ENCODE measurements at places on chromosomes 1 and 21. TPM values are rescaled to one million over a fixed set of nuclear protein-coding genes. Genes with fewer than 3 reads are reported as not detected.

The CD1E gene
- not detected for total RNA-seq

The TMPRSS3 gene
- total RNA-seq, result not detected

The INAVA gene
- total RNA-seq, result 0.18 TPM

The SSX2IP gene
- total RNA-seq, result 9.5 TPM

The THEM4 gene
- 9.8 TPM for total RNA-seq

The KCND3 gene
- total RNA-seq, result 0.14 TPM

The TFF2 gene
- total RNA-seq, result not detected

The LCE1B gene
- not detected for total RNA-seq

The GORAB gene
- total RNA-seq, result 21.9 TPM

The GJB4 gene
- total RNA-seq, result not detected

The FGR gene
- not detected for total RNA-seq

The NUF2 gene
- 0.89 TPM for total RNA-seq

The FAM167B gene
- total RNA-seq, result not detected

The GUCA2B gene
- not detected for total RNA-seq

The CD84 gene
- not detected for total RNA-seq

The TRAF3IP3 gene
- not detected for total RNA-seq

The KIAA1614 gene
- 3.0 TPM for total RNA-seq

The RPE65 gene
- not detected for total RNA-seq

The BRINP3 gene
- 0.65 TPM for total RNA-seq

The F13B gene
- total RNA-seq, result not detected

The FMO5 gene
- 0.32 TPM for total RNA-seq

The GSTM5 gene
- total RNA-seq, result 1.8 TPM

The LRRN2 gene
- not detected for total RNA-seq

The FCN3 gene
- total RNA-seq, result not detected

The WNT4 gene
- 0.59 TPM for total RNA-seq

Data from smooth muscle cell of the umbilical artery (primary cell).